ENCODE measurements at places on chromosomes 3 and 15.

DNA sequence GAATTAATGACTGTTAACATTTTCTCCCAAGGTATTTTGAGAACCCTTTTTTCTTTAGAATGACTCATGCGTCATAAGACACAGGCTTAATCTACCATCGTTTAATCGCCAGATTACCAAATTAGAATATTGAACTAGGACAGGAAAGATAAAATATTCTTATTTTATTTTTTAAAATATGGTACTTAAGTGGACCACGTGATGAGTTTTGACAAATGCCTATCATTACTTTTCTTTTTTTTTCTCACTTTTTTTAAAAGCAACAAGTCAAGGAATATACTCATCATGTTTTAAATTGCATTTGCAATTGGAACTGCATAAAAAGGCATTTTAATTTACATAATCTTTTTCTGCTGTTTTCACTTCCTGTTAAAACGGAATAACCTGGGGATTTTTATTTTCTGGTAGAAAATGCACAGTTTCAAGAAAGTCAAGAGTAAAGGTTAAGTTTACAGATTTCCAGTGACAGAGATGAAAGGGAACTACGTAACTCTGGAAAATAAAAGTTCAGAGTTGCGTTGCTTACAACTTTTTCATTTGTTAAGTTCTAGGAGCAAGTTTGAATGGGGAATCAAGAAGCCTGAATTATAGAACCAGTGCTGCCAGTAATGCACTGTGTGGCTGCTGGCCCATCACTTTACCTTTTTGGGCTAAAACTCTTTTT, 23.6 kb downstream of the SIAH2 start:
- H3K36me3 ChIP-seq: peaks cover 13% of the 10 kb centered on the region
- DNase-seq: no peak
- H3K4me3 ChIP-seq: no peak overlapping the region

- peaks cover 11% of the 10 kb centered on the region for H3K4me1 ChIP-seq
- H3K27ac ChIP-seq: no peak within 1 kb of the TSS
These were observed at the start of the genes CCR5AS and CCRL2 for GRCh38 chr3:46406788-46407611. CCR5AS (minus strand) TSS chr3:46407066. CCRL2 (plus strand) TSS chr3:46407259; CDS start chr3:46408080, 821 bp downstream.

GRCh38 chr3:52817860-52818259, 12.6 kb downstream of the ITIH4 start:
- no peaks in the 10 kb centered on the region for H3K36me3 ChIP-seq
- no peak overlapping the region for H3K27ac ChIP-seq
- H3K4me3 ChIP-seq: no peak overlapping the region
- DNase-seq: no peak
- H3K27me3 ChIP-seq: peaks cover 6% of the 10 kb centered on the region

GRCh38 chr3:183013856-183014255, 33.5 kb upstream of the DCUN1D1 start:
- no peak for DNase-seq
- no peaks in the 10 kb centered on the region for H3K27me3 ChIP-seq
